ENCODE measurements at places on chromosomes 16 and 17. TPM values are rescaled to one million over a fixed set of nuclear protein-coding genes. Genes with fewer than 3 reads are reported as not detected.

Gene KRT14
- not detected for total RNA-seq

Gene SKAP1
- total RNA-seq: 73.9 TPM

Gene LPO
- total RNA-seq: not detected

Gene RTN4RL1
- 0.49 TPM for total RNA-seq

Gene NHLRC4
- 0.41 TPM for total RNA-seq

Gene GLP2R
- not detected for total RNA-seq

Gene TP53TG3C
- not detected for total RNA-seq

Gene CDC6
- total RNA-seq: 110 TPM

- DNase-seq: no peak
Measured at GRCh38 chr16:55687802-55688201, 32.0 kb downstream of the SLC6A2 start.

DNA sequence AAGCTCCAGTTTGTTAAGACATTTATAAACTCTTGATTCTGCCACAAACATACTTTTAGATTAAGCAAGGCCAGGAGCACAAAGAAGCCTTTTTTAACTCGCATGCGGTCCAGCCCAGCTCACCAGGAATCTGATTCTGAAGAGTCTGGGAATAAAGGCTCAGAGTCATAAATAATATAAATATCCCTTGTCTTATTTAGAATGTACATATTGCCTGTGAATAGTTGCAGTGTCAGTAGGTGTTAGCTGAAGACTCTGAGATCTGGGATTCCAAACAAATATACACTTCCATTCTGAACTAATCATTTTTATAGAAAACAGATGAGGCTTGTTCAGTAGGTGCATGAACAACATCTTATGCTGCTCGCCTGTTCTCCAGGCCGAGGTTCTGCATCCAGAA is 59.1 kb upstream of the ELAC2 start:
- DNase-seq: no peak

- no peak for DNase-seq
Measured at GRCh38 chr16:8677481-8677880, 3.1 kb downstream of the ABAT start.

GRCh38 chr17:6279659-6280058 is 155.3 kb downstream of the AIPL1 start:
- peak; percentile 19 for DNase-seq

DNA sequence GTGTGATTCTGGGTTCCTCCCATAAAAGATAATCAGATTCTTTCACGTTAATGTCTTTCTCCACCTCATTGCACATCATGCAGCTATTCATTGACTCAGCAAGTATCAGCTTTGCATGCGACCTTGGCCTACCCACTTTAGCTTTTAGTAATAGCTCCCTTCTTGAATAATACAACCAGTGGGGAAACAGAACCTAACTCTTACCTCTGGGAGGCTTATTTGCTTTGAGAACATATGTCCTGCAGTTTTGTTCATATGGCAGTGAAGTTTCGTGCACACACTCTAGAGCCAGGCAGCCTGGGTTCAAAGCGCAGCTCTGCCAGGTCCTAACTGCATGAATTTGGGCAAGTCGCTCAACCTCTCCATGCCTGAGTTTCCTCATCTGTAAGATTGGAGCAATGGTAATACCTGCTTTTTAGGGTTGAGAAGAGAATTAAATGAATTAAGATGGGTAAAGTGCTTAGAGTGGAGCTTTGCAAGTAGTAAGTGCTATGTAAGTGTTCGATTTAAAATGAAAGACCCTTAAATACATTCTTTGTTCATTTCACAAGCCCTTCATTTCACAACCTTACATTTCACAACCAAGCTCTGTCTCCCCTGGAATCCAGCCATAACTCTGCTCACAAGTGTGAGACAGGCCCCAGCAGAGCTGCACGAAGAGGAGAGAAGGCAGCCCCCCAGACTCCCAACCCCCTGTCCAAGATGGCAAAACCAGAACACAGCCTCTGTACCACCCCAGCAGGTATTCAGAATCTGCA is 29.3 kb downstream of the MAPT start:
- DNase-seq: no peak

GRCh38 chr16:88939245-88939971 is 37.6 kb downstream of the CBFA2T3 start:
- DNase-seq: peak; percentile 21

DNA sequence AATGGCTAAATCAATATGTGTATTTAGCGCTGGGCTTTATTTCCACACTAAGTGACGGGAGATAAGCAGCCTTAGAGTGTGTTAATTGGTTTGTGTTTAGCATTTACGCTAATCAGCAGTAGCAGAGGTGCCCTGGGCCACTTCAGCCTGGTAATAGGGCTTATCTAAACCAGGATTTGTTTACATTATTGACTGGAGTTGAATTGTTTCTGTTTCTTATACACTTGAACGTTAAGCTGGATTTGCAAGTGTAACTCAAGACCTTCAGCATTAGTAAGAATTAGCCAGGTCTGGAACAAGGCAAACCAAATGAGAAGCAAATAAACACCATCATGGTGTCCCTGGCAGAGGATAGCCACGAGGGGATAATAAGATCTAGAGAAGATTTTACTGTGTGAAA is 313.6 kb downstream of the HS3ST4 start:
- DNase-seq: no peak

GRCh38 chr17:37710344-37710886 is 34.4 kb downstream of the HNF1B start:
- peak; percentile 14 for DNase-seq

DNA sequence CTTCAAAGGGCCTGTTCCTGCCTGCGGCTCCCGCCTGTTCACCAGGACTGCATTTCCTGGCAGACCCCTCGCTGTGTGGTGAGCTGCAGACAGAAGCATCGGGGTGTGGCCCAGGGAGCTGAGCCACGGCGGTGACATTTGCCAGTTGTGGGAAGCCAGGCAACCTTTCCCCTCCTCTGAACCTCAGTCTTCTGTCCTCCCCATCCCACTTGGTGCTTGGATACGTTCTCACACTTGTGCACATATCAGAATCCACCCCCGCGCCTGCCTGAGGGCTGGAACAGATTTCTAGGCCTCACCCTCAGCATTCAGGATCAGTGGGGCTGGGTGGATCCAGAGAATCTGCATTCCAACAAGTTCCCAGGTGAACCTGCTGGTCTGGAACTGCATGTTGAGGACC is 63.5 kb downstream of the CRISPLD2 start:
- DNase-seq: no peak

DNA sequence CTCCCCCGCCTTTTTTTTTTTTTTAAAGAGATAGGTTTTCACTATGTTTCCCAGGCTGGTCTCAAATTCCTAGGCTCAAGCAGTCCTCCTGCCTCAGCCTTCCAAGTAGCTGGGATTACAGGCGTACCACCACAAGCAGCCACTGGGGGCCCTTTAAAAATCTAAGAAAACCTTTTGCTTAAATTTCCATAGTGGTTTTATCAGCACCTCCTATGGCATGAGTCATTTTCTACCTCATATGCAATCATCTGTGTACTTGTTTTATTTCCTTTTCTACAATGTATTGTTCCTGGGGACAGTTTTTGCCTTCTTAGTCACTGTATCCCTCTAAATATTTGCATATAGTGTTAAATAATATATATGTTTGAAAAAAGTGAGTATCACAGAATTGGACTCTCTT is 29.2 kb downstream of the GNA13 start:
- peak; percentile 79 for DNase-seq

DNA sequence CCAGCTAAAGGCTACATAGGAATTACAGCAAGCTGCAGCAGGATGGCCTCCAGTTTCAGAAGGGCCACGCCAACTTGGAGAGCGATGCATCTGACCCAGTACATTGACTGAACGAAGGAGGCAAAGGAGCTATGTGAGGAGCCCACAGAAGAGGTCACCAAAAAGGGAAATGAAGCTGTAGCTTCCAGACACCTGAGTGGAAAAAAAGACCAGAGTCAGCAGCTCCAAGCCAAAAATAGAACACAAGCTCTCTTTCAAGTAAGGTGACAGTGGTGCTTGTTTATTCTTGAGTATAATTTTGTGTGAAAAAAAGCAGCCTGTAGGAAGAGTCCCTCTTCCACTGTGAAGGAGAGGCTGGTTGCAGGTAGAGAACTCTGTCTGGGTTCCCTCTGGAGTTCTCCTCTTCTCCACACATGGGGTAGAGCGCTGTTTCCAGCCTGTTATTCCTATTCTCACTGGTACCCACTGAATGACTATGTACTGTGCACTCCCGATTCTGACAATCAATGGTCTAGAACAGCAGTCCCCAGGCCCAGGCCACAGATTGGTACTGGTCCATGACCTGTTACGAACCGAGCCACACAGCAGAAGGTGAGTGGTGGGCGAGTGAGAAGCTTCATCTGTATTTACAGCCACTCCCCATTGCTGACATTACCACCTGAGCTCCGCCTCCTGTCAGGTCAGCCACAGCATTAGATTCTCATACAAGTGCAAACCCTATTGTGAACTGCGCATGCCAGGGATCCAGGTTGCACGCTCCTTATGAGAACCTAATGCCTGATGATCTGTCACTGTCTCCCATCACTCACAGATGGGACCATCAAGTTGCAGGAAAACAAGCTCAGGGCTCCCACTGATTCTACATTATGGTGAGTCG is 15.1 kb downstream of the CCL4 start:
- peak; percentile 18 for DNase-seq

- DNase-seq: peak; percentile 28
Measured at GRCh38 chr16:3472878-3473595, 22.3 kb downstream of the C16orf90 start.

DNA sequence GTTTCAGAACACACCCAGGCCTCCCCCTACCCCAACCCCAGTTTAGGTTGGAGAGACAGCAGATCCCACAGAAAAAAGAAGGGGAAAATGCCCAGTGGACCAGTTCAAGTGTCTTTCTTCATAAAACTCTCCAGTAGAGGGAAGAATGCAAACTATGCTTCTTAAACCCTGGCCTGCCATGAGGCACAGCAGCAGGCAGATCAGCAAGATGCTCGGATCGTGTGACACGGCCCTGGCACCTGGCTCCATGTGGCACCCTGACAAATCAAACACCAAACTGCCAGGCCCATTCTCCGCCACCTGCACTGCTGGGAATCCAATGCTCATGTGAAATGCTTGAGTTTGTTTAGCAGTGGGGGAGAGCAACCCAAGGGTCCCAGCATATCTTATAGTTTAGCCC is 166.8 kb downstream of the SOX9 start:
- DNase-seq: no peak

DNA sequence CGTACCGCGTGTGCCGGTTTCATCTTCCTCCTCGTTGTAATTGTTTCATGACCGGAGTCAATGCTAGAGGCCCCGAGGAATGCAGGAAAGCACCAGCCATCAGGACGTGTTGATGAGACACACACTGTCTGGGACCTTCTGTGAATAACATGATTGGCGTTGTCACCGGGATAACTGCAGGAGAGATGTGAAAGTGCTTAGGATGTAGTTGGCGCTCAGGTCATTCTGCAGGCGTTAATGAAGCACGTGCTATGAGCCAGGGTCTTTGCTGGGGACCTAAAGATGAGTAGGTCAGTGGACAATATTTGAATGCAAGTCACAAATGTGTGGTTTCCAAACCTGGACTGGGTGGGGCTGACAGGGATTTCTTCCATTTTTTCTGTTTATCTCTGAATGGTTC is 181.6 kb upstream of the HSBP1 start:
- no peak for DNase-seq

DNA sequence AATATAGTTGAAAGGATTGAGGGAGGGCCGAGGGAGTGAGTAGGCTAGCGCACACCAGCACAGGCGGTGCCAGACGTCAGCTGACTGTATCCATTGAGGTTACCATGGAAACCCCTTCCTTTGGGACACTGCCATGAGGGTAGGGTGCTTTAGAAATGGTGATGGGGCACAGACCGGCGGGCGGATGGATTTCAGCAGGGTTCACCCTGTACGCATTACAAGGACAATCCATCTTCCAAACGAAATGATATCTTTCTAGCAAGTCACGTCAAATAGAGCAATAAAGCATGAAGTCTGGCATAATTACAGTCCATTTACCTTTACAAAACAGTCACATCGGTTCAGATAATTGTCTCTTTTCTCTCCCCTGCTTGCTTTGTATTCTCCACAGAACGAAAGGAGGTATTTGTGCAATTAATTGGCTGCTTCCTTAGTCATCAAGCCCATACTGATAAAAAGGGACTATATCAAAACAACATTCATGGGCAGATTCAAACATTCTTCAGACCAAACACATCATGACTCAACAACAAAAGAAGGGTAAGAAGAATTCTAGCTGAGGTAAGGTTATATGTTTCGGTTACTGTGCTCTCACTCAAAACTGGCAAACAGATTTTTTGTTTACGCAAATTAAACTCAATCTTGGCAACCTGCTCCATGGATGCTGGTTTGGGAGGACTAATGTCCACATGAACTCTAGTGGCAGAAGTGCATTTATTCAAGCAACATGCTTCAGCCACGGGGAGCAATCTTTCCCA is 140.6 kb downstream of the CDK5R1 start:
- DNase-seq: no peak

DNA sequence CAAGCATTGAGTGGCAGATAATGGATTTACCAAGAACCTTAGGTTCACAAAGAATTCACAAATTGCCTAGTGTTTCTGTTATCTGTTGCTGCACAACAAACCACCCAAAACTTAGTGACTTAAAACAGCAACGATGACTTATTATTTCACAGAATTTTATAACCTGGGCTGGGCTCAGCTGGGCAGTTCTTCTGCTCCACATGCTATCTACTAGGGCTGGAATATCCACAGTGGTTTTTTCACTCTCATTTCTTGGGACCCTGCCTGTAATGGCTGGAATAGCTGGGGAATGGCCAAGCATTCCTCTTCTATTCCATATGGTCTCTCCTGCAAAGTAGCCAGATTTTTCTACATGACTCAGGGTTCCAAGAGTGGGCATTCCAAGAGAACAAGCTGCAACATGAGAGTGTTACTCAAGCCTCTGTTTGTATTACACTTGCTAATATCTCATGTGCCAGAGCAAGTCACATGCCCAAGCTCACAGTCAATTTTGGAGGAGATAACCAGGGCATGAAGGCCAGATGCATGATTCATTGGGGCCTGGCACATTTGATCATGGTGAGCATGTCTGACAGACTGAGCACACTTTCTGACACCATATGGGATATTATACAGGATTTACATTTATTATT is 4.9 kb upstream of the PSMD7 start:
- no peak for DNase-seq

- no peak for DNase-seq
Measured at GRCh38 chr17:50471009-50471905, 2.6 kb upstream of the CHAD start.

GRCh38 chr16:19307587-19308241 is 22.2 kb downstream of the CLEC19A start:
- peak; percentile 5 for DNase-seq

- no peak for DNase-seq
Measured at GRCh38 chr17:30360086-30360808, 18.5 kb upstream of the CPD start.

GRCh38 chr17:66364990-66365490 is 62.6 kb downstream of the PRKCA start:
- no peak for DNase-seq

DNA sequence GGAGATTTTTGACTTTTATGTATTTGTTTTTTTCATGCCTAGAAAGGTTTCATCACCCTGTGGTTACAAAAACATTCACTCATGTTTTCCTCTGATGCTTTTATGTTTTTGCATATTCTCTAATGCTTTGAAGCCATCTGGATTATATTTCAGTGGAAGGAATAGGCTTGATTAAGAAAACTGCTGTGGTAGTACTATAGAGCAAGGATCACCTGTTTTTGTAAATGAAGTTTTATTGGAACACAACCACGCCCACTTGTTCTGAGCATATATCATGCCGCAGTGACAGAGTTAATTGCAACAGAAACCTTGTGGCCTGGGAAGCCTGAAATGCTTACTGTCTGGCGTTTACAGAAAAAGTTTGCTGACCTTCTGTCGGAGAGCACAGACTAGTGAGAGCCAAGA is 11.5 kb downstream of the COX10 start:
- no peak for DNase-seq

- no peak for DNase-seq
Measured at GRCh38 chr17:7515911-7516610, 31.9 kb downstream of the POLR2A start.

- DNase-seq: no peak
Measured at GRCh38 chr16:68362947-68363657, 52.3 kb downstream of the PRMT7 start.
